ENCODE measurements at places on chromosomes 2 and 18.

DNA sequence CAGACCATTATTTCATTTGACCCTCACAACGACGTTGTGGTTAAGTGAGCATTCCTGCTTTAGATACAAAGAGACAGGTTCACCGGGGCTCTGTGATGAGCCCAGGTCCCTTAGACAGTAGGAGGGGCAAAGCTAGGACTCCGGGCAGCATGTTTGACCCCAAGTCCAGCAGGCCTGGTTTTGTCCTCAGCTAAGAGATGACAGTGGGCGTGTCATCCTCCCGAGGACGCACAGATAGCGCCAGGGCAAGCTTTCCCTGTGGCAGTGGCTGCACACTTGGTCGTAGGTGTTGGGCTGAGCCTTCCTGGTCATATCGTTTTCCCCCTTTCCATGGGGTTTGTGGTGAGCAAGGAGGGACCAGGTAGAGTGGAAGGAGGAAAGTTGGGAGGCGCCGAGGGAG lies 76.3 kb downstream of the MTCL1 start:
- no peak for DNase-seq

DNA sequence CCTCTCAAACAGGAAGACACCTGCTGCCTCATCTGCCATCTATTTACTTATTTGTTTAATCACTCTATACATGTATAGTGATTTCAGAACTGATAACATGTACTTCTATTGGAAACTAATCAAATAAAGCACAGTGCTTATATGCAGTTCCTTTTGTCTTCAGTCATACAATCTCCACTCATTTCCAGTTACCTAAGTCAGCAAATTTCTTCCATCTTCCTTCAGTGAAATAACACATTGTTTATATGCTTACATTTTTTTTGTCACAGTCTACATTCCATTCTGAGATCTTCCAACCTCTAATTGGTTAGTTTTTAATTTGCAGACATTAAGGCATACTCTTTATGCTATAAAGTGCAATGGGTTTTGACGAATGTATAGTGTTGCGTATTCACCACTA lies 300.6 kb downstream of the NAPG start:
- no peak for DNase-seq

- DNase-seq, result no peak
These were observed 158.3 kb downstream of the GULP1 start for GRCh38 chr2:188449971-188450370.

- DNase-seq, result no peak
These were observed 43.2 kb downstream of the ATIC start for GRCh38 chr2:215354771-215355695.

DNA sequence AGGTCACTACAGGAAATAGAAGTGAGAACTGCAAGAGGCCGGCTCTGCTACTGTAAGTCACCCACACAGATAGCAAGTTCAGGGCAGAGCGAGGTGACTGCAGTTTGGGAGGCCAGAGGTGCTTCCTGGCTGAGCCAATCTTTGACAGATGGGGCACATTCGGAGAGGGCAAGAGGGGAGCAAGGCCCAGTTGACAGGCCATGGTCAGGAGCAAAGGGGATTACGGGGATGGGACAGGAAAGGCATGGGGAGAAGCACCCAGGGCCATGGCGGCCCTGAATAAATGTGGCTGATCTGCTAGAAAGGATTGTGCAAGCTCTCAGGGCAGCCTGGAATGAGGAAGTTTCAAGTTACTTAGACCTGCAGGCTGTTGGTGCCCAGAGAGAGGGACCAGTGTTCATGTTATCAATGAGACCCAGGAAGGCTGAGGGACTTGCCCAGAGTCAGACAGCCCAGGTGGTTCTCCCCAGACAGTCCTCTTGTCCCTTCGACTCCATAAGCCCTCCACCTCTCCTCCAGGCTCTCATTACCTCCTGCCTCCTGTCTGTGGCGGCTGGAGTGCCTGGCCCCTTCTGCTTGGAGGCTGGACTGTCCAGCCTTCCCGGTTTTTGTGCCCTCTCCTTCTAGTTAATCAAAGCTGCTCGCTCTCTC lies 123.3 kb downstream of the CTIF start:
- DNase-seq, result peak; percentile 67

DNA sequence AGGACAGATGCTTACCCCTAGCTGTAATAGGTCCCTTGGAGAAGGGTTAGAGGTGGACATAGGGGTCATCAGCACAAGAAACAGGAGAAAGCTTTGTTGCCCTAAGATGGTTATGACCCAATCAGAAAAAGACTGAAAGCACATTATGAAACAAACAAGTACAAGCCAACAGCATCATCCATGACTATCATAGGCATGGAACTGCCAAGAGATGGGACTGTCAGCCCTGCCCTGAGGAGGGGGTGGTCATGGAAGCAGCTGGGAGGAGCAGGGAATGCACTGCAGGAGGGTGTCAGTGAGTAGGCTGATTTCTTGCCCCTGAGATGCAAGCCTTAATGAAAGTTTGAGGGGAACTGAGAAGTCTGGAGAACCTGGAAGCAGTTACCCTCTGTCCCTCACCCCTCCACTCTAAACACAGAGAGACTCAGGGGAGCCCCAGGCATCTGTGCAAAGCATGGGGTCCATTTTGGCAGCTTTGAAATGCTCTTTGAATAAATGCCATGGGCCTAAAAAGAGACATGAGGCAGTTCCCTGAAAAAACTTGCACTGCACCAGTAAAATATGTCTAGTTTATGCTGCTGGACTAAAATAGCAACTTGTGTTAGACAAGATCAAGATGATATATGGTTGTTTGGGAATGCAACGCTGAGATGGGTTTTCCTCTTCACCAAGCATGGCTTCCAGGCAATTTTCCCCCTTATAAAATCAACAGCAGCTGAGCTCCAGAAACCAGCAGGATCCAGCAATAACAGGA lies 122.7 kb upstream of the ZFP36L2 start:
- DNase-seq, result peak; percentile 86

- no peak for DNase-seq
These were observed 79.0 kb downstream of the ZCCHC2 start for GRCh38 chr18:62601871-62602270.

DNA sequence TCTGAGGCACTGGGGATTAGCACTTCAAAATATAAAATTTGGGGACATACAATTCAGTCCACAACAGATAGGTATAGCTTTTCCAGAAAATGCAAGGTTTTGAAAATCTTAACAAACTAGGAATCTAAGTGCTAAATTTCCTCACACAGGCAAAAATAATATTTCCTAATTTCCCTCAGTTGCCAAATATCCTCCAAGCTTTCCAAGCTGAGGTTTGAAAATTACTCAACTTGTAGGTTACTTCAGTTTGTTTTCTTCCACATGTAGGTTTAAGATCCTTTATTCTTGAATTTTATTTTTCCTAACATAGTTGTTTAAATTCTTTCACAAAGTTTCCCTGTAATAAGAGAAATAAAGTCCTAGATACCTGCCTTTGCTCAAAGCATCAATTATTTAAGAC lies 192.9 kb upstream of the NRXN1 start:
- no peak for DNase-seq

- DNase-seq, result peak; percentile 95
These were observed 319.9 kb upstream of the THUMPD2 start for GRCh38 chr2:40098786-40099470.

DNA sequence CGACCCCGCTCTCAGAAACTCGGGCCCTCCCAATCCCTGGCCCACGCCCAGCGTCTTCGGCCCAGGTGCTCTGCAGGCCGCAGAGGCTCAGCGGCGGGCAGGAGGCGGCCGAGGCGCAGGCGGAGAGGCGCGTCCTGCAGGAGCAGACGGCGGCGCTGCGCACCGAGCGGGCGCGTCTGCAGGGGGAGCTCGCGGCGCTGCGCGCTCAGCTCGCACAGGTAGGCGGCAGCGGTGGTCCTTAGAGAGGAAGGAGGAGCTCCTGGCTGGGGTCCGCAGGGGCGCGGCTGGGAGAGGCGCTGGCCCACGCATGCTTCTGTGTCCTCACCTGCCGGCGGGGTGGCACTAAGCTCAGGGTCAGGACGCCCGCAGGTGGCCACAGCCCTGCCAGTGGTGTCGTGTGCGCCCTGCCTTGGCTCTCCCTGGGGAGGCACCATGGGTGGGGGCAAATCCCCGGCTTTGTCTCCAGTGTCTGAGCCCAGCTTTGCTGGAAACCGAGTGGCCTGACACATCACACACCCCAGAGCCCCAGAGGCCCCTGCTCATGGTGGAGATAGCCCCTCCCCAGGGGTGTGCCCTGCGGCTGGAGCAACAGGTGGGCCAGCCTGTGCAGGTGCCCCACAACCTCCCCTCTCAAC lies 14.9 kb upstream of the SNED1 start:
- peak; percentile 28 for DNase-seq

DNA sequence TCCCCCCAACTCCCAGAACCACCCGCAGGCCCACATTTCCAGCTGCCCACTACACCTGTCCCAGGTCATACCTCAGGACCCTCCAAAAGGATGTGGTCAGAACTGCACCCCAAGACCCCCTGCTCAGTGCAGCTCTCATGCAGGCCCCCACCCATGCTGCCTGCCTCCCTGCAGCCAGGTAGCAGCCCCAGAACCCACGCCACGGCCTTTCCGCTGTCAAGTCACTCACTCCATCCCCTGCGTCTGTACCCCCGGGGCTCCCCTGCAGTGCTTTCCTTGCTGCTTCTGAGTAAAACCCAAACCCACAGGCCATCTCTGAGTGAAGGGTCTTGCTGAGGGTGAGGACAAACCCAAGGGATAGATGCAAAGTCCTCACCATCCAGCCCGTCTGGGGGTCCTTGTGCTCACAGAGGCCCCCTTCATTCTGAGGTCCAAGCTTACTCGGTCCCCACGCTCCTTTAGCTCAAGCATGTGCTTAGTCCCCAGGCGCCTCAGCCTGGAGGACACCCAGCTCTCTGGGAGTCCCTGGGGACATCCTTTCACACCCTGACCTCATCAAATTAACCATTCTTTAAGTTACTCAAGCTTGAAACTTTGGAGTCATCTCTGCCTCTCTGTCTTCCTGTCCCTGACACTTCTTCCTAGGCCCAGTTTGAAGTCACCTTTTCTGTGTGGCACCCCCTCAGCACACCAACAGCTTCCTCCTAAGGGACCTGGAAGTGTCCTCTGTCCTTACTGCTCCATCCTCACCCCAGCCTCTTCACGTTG lies 130.1 kb downstream of the SMAD7 start:
- no peak for DNase-seq

DNA sequence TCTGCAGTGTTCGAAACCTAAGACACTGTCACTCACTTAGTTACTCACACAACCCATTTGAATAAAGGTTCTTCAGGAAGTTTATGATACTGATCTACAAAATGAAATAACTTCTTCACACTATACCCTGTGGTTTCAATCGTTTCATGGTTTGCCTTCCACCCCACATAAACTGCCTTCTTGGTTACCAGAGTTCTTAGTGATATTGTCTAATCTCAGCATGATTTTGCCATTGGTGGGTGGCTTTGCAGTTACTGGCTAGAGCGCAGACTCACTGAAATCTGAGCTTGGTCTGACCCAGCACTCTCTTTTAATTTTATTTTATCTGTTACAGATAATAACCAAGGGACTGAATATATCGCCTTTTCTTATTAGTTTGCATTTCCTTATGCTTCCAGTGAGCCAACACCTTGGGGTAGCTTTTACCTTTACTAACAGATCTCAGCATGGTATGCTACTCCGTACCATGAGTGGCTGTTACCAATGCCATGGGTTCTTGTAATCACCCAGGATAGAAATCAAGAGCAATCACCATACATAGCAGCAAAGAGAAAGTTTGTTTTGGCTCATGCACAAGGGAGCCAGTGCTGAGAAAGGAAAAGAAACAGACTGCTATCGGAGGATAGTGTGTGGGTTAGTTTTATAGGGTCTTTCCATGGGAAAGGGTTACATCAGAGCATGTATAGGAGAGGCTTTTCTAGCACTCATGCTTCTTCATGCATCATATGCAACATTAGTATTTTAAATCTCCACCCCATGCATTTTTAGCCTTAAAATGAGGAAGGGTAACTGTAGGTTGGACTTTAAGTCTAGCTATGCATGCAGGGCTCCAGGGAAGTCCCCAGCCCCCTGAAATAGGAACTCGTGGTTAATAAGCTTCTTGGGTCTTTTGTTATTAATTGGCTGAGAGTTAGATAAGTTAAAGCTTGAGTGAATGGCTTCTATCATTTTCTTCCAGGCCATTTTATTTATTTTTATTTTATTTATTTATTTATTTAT lies 33.3 kb downstream of the ANXA4 start:
- DNase-seq, result no peak

- no peak for DNase-seq
These were observed 28.4 kb downstream of the CNRIP1 start for GRCh38 chr2:68291314-68291713.

- DNase-seq, result no peak
These were observed 40.3 kb downstream of the PLA2R1 start for GRCh38 chr2:160022162-160022561.

- peak; percentile 7 for DNase-seq
These were observed 546.3 kb upstream of the ZEB2 start for GRCh38 chr2:145066151-145066661.

- no peak for DNase-seq
These were observed 81.2 kb downstream of the UGGT1 start for GRCh38 chr2:128172191-128172590.

- no peak for DNase-seq
These were observed 238.5 kb downstream of the GALR1 start for GRCh38 chr18:77487951-77488740.

DNA sequence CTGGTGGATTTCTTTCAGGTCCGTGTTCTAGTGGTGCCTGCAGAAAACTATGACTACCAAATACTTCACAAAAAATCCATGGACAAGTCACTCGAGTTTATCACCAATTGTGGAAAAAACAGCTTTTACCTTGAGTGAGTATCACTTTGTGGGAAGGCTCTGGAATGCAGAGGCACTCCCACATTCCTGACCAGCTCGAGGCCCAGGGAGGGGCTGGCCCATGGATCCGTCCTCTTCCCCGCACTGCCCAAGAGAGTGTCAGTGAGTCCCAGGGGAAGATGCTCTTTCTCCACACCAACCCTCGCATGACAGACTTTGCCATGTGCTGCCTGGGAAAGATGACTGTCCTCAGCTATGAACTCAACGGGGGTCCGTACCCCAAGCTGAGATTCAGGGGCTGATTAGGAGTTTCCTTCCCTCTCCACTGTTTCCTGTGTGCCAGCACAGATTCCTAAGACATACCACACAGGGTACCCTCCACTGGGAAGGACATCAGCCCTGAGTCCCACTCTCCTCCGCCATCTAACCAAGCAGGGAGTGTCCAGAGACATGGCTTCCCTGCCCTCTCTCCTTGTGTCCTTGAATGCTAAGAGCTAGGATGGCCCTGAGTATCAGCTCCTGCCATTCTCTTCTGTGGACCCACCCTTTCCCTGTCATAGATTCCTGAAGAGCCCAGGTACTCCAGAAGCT lies 155.9 kb downstream of the LAMA3 start:
- DNase-seq, result peak; percentile 56

GRCh38 chr2:85011098-85011497 lies 40.1 kb downstream of the KCMF1 start:
- DNase-seq, result no peak

- no peak for DNase-seq
These were observed 12.6 kb downstream of the EIF2AK3 start for GRCh38 chr2:88614497-88615157.

DNA sequence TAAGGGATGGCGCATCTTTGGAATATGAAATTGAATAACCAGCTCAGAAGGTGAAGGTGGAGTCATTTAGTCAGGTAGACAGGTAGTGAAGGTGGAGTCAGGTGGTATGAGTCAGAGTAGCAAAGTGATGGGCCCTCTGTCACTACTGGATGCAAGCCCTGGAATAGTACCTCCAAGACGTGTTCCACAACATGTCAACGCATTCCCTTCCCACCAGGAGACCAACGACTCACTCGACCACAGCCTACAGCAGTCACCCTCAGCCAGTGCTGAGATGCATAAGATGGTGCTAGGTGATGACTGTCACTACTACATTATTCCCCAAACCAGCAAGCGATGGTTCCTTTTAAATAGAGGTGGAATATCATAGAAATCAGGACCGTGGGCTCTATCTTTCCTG lies 6.8 kb downstream of the CPLX4 start:
- peak; percentile 63 for DNase-seq

GRCh38 chr2:150909613-150910012 lies 352.1 kb downstream of the RBM43 start:
- no peak for DNase-seq
